ENCODE measurements at places on chromosomes 7 and 10. TPM values are rescaled to one million over a fixed set of nuclear protein-coding genes. Genes with fewer than 3 reads are reported as not detected.

SPAM1 gene
- total RNA-seq: not detected

GRCh38 chr7:92832534-92833023, 3.8 kb downstream of the CDK6 start:
- peaks cover 2% of the 10 kb centered on the region for H3K36me3 ChIP-seq
- peak overlapping the region; percentile 96 for H3K27ac ChIP-seq
- DNase-seq: no peak
- H3K27me3 ChIP-seq: no peaks in the 10 kb centered on the region
- peak overlapping the region; percentile 91 for H3K4me3 ChIP-seq

- no peaks in the 10 kb centered on the region for H3K36me3 ChIP-seq
- DNase-seq: no peak
- no peak overlapping the region for H3K27ac ChIP-seq
- H3K4me1 ChIP-seq: no peaks in the 10 kb centered on the region
- H3K27me3 ChIP-seq: no peaks in the 10 kb centered on the region
These were observed 111.1 kb downstream of the ELMO1 start for GRCh38 chr7:37337522-37337921.

GRCh38 chr10:7529638-7530037, 118.8 kb upstream of the SFMBT2 start:
- H3K4me3 ChIP-seq: no peak overlapping the region
- no peak overlapping the region for H3K27ac ChIP-seq
- DNase-seq: no peak
- no peaks in the 10 kb centered on the region for H3K4me1 ChIP-seq
- H3K27me3 ChIP-seq: peaks cover 33% of the 10 kb centered on the region
